ENCODE measurements at places on chromosomes 7 and 10. TPM values are rescaled to one million over a fixed set of nuclear protein-coding genes. Genes with fewer than 3 reads are reported as not detected.

Gene CYP2C8
- total RNA-seq = 0.31 TPM

Gene PNLIPRP3
- not detected for total RNA-seq

Gene LMBR1
- total RNA-seq = 46.3 TPM

Gene TAS2R5
- 0.72 TPM for total RNA-seq

Gene CYP3A4
- total RNA-seq = not detected

Gene SLC26A3
- not detected for total RNA-seq

Gene PIK3CG
- total RNA-seq = 2.3 TPM

Gene FRMPD2
- 4.3 TPM for total RNA-seq

Gene SH2D4B
- not detected for total RNA-seq

Gene CCDC201
- not detected for total RNA-seq

Gene PRSS58
- total RNA-seq = not detected

Gene TET1
- total RNA-seq = 4.5 TPM

Gene TFEC
- total RNA-seq = 2.0 TPM

Gene BTBD16
- 0.17 TPM for total RNA-seq

Measured in right cardiac atrium (tissue), 5 donors.